ENCODE measurements at places on chromosomes 12 and 14.

DNA sequence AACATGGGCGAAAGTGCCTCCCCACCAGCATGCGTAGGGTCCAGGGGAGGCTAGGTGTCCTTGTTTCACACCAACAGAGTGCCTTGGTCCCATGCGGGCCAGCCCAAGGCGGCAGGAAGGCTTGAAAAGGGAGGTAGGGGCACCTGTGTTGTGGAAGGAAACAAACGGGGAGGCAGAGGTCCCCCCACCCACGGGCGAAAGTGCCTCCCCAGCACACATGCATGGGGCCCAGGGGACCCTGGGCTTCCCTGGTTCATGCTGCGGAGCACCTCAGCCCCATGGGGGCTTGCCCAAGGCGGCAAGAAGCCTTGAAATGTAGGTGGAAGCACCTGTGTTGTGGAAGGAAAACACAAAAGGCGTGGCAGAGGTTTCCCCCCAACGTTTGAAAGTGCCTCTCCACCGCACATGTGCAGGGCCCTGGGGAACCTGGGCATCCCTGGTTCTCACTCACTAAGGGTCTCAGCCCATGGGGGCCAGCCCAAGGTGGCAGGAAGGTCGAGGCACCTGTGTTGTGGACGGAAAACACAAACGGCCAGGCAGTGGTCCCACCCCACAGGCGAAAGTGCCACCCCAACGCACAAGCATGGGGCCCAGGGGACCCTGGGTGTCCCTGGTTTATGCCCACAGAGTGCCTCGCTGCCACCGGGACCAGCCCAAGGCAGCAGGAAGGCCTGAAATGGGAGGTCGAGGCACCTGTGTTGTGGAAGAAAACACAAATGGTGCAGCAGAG lies 374.7 kb downstream of the ALG10 start:
- peak; percentile 6 for DNase-seq

DNA sequence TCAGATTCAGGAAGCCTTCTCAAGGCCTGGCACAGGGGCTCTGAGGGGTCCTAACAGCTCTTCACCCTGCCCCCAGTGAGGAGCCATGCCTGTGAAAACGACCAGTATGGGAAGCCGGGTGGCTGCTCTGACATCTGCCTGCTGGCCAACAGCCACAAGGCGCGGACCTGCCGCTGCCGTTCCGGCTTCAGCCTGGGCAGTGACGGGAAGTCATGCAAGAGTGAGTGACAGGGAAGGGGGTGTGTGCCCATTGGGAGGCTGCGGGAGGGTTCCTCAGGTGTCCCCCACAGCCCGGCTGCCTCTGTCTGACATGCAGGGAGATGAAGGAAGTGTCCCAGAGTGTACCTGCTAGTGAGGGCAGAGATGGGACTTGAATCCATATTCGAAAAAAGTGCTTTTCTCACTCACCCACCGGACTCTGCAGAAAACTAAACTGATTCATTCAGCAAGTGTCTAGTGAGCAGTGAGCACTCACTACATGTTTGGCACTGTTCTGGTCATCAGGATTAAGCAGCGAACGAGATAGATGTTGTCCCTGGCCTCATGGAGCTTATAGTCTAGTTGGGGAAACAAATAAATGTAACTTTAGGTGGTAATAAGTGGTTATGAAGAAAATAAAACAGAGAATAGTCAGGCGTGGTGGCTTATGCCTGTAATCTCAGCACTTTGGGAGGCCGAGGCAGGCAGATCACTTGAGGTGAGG lies 9.4 kb upstream of the LRP1-AS start:
- DNase-seq: no peak

DNA sequence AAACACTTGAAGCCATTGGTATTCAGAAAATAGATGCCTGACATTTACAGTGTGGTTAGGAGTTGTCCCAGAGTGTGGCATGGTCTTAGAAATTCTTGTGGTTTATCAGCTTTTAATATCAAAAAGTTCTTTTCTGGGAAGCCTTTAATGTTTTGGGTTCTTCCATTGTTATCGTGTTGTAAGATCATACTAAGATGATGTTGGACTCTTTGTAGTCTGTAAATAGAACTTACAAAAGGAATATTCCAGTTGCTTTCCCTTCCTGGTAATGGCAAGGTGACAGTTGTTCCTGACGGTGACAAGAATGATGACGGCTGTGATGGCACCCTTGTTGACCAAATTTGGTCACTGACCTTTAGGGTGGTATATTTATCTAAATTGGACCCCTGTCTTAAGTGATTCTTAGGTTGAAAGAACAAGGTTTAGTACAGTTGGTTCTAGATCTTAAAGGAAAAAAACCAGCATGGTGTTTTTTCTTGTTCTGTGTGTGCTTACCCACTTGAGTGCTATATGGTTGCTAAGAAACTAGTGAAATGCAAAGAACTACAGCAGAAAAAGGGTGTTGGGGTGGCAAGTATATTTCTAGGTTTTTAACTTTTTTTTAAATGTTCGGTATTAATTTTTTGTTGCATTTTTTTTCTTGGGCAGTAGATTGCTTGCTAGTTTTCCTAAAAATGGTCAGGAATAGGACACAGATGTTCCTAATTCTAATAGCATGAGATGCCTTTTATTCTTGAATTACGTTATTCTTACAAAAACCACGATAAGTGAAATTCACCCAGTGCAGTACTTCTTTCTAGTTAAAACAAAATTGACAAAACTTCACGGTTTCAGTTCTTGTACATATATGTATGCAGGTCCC lies 2.1 kb downstream of the ATP2A2 start:
- DNase-seq: no peak

DNA sequence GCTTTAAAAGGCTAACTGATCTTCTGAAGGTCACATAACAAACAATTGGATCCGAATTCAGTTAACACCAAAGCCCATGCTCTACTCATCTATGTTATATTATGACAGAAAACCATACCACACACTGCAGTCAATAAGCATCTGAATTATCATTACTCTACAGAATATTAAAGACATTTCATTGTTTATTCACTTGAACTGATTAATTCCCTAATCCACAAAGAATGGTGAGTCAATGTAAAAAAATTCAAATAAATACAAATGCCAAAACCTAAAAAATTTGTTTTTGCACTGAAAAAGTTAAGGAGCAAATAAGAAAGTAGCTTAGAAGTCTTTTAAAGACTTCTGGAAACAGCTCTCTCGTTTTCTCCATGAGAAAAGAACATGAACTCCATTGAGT lies 13.7 kb downstream of the NID2 start:
- DNase-seq: no peak

DNA sequence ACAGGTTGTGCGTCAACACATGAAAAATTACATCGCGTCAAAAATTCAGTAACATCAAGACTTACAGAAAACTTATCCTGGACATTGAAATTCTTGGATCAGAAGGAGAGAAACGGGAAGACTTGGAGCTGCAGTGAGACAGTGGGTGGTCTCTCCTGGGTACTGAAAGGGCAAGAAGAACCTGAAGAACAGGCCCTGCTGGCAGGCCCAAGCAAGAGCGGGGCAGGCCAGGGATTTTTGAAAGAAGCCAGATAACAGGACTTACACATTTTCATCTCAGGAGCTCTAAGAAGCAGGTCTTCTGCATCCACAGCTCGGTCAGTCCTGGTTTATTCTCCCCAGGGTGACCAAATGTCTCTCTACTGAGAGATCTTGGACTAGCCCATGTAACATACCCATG lies 466.5 kb upstream of the SOX5 start:
- DNase-seq: no peak

- DNase-seq: no peak
These were observed 23.2 kb upstream of the BMAL2 start for GRCh38 chr12:27309293-27309994.

GRCh38 chr14:54085232-54085761 lies 128.7 kb upstream of the BMP4 start:
- no peak for DNase-seq

DNA sequence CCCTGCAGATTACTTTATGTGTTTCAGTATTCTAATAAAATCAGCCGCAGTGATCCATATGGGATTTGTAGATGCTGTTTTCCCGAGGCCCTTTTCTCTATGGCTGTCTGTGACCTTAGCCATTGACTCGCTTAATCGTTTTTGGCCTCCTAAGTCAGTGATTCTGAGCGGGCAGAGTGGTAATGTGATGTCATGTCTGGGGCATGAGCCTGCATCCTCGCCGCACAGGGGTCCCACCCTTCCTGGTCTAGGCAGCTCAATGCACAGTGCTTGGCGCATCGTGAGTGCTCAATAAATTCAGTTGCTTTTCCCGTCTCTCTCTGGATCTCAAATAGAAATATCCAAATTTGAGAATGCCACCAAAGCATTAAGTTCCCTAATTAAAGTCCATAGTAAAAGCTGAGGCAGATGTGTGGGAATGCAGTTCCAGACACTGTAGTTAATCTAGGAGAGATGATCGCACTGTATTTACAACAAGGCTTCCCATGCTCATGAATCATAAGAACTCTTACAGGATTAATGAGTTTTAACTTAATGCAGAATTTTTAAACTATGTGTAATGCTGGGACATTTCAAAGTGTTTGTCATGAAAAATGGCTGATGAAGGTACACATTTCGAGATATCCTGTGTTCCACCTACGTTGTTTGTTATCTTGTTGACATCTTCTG lies 29.3 kb downstream of the HMGA2 start:
- DNase-seq: no peak

GRCh38 chr12:22115711-22116110 lies 69.7 kb downstream of the CMAS start:
- DNase-seq: no peak

GRCh38 chr12:62264706-62265105 lies 4.5 kb downstream of the USP15 start:
- no peak for DNase-seq

- no peak for DNase-seq
These were observed 29.7 kb upstream of the CHST11 start for GRCh38 chr12:104426926-104427546.

DNA sequence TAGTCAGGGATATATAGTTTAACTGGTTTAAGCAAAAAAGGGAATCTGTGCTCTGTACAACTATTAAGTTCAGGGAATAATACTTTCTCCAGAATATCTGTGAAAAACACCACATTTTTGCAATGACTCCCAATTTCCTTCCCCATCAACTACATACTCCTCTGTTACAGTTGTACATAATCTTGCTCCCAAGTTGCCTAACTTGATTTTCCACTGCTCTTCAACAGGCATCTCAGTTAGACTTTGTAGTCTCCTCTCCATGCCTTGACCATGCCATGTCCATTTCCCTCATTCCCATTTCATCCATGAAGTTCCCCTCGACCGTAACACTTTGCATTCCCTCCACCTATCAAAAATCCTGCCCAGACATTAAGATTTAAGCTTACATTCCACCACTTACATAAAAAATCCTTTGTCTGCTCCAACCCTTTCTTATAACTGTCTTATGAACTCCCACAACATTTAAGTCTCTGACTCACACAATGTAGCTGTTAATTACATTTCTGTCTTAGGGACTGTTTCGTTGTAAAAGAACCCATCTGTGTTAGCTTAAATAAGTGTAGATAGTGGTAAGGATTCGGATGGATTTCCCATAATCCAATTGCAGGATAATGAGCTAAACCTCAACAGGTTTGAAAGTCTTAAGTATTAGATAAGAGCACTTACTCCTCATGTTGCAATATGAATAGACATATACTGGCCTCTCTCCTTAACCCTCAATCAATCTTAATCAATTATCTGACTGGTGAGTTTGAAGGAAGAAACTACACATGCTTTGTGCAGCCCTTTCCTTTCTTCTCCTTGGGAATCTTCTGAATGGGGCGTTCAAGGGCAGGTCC lies 156.5 kb downstream of the PAWR start:
- no peak for DNase-seq

DNA sequence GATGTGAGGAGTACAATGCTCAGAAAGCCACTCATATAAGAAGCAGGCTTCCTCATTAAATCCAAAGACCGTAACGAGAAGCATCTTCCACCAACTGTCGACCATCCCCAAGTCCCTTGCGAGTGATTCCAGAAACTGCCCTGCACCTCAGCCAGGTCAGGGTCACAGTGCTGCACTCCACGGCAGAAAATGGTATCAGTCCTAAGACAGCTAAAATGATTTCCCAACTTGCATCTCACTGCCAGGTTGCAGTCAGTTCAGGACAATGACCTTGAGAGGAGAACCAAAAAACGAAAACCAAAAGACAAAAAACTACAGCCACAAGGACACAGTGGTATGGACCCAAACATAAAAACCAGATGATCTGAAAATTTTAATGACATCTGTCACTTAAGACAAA lies 20.6 kb downstream of the SBNO1 start:
- DNase-seq: no peak

DNA sequence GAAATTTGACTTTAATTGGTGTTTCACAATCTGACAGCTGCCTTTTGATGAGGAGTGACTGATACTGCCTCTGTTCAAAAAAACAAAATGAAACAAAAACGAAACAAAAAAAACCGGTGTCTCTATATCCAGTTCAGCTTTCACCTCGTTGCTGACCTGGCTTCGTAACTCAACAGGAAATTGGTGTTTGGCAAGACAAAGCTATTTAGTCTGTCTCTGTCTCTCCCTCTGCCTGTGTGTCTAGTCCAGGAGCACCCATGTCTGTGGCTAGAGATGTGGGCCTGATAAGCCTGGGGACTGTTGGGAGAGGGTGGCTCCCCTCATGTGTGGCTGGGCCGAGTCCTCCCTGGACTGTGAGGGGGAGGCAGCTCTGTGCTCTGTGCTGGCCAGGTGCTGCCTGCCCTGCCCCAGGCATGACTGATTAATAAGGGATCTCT lies 11.3 kb downstream of the CACNA1C start:
- DNase-seq: no peak

- DNase-seq: no peak
These were observed 26.9 kb downstream of the PIWIL1 start for GRCh38 chr12:130364578-130364977.

DNA sequence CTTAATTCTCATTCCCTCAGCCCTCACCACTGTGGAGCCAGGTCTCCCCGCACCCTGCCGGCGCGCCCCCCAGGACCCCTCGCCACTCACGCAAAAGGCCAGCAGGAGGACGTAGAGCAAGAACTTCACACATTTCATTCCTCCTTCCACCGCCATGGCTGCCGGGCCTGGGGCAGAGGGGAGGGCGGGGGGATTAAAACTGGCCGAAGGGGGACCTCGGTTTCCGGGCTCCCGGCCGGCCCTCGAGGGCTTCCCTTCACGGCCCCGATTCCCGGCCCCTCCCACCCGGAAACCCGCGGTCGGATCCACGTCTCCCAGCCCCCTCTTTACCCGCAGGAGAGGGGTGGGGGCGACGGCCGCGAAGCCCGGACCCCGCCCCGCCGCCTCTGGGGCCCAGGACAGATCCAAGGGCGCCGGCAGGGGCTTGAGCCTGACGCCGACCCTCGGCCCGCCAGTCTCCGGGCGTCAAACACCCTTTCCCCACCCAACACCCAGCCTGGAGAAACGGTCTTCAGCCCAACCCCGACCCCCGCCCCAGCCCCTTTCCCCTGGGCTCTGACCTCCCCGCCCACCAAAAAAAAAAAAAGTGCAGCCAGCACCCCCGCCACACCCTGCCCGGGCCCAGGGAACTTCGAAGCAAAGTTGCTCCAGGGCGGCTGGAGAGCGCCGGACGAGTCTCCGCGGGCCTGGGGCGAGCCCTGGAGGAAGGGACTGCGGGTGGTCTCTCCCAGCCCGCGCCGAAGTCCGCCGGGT lies 447 bp downstream of the CD63 start:
- DNase-seq: no peak

GRCh38 chr14:68956724-68957123 lies 22.4 kb downstream of the ACTN1 start:
- no peak for DNase-seq

All from activated CD8-positive, alpha-beta memory T cell treated with anti-CD3 and anti-CD28 coated beads, Interleukin-2, amount 50 U/mL, for 48 hours (primary cell).